ENCODE measurements at places on chromosomes 4 and X. TPM values are rescaled to one million over a fixed set of nuclear protein-coding genes. Genes with fewer than 3 reads are reported as not detected.

Gene ARR3
- not detected for total RNA-seq

Gene RNF113A
- 13.8 TPM for total RNA-seq

Gene PNCK
- total RNA-seq, result 1.2 TPM

Gene ARHGAP36
- not detected for total RNA-seq

Gene BMPR1B
- 12.9 TPM for total RNA-seq

Gene C4orf17
- not detected for total RNA-seq

Gene EGFL6
- total RNA-seq, result not detected

Gene AWAT2
- total RNA-seq, result not detected

Gene HS6ST2
- not detected for total RNA-seq

Gene LUZP4
- not detected for total RNA-seq

Gene TRPC3
- 0.78 TPM for total RNA-seq

Gene KCNE5
- 1.3 TPM for total RNA-seq

Gene TCEAL6
- total RNA-seq, result not detected

Gene NWD2
- not detected for total RNA-seq

Gene AFM
- not detected for total RNA-seq

Gene CXCL13
- not detected for total RNA-seq

Gene FHIP1A
- total RNA-seq, result 28.8 TPM

Gene GLRA3
- not detected for total RNA-seq

Gene SLC26A1
- total RNA-seq, result not detected

Gene NLGN3
- total RNA-seq, result 1.8 TPM

All from thoracic aorta (tissue), 2 donors.